ENCODE measurements at places on chromosomes 16 and 17.

- H3K4me1 ChIP-seq, result peaks cover 19% of the 10 kb centered on the region
- no peaks in the 10 kb centered on the region for H3K27me3 ChIP-seq
- no peaks in the 10 kb centered on the region for H3K36me3 ChIP-seq
- no peak overlapping the region for H3K4me3 ChIP-seq
- no peak overlapping the region for H3K27ac ChIP-seq
These were observed 42.2 kb downstream of the CCDC57 start for GRCh38 chr17:82170412-82170961.

- H3K27me3 ChIP-seq, result no peaks in the 10 kb centered on the region
- no peaks in the 10 kb centered on the region for H3K4me1 ChIP-seq
- H3K4me3 ChIP-seq, result no peak overlapping the region
- no peak overlapping the region for H3K27ac ChIP-seq
- DNase-seq, result peak; percentile 60
These were observed 5.8 kb upstream of the ZNF23 start for GRCh38 chr16:71467810-71468209.

GRCh38 chr17:81931189-81931556 is 3.6 kb upstream of the MAFG start:
- H3K4me1 ChIP-seq, result peaks cover 1% of the 10 kb centered on the region
- DNase-seq, result no peak

DNA sequence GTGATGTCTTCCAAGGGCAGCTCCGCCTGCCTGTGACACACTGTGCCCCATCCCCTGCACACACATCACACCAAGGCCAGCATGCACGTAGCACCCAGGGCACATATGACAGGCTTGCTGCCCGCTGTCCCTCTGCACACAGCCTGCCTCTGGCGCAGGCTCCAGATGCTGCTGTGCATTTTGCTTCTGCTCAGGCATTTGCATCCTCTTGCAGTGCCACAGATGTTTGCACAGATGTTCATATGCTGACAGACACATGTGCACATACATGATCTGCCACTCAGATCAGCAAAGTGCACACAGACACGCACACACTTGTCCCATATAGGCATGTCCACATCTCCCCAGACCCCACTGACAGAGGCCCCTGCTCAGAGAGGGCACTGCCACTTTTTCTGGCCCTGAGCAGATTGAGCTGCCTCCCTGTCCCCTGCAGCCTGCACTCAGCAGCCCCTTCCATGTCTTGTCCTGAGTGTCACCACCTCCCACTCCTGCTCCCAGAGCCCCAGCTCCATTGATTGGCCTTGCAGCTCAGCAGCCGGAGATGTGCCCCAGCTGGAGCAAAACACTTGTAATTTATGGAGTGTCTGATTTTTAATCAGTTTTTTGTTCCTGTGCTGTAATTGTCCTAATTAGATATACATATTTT is 115.1 kb upstream of the RPL38 start:
- H3K36me3 ChIP-seq, result no peaks in the 10 kb centered on the region
- no peak overlapping the region for H3K4me3 ChIP-seq
- no peak for DNase-seq
- no peaks in the 10 kb centered on the region for H3K4me1 ChIP-seq

GRCh38 chr17:81373536-81374160 is 21.6 kb upstream of the BAHCC1 start:
- DNase-seq, result no peak
- no peaks in the 10 kb centered on the region for H3K36me3 ChIP-seq
- no peaks in the 10 kb centered on the region for H3K27me3 ChIP-seq
- H3K4me3 ChIP-seq, result no peak overlapping the region
- H3K4me1 ChIP-seq, result no peaks in the 10 kb centered on the region

DNA sequence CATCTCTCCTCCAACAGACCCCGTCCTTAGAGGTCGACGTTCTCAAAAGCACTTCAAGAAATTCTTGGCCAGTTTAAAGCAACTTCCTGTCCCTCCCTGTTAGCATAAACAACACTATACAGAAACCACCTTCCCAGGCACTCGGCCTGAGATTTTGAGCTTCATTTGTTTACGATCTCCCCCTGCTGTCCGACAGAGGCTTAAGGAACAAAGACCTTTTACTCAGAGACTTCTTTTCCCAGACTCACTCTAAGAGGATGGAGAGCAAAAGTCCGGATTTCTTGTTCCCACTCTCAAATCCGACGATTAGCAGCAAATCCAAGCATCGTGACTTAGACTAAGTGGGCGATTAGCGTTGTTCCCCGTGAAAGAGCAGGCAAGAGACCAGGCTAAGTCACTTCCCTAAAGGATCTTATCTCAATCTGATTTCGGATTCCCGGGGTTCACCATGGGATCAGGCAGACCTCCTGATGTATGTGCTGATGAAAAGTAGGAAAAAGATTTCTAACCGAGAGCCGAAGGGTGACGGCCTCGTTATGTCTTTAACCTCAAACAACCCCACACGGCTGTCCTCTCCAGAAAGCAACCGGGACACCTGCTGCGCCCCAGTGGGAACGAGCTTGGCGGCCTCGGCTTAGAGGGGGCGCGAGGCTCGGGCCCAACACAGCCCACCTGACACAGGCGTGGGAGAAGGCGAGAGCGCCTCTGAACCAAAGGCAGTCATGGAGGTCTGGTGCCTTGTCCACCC is 598 bp downstream of the INPP5K start:
- peak; percentile 93 for DNase-seq
- no peak overlapping the region for H3K27ac ChIP-seq
- H3K4me3 ChIP-seq, result peak overlapping the region; percentile 74

- H3K36me3 ChIP-seq, result no peaks in the 10 kb centered on the region
- H3K27ac ChIP-seq, result no peak overlapping the region
- no peak overlapping the region for H3K4me3 ChIP-seq
These were observed 55.0 kb downstream of the SSH2 start for GRCh38 chr17:29874931-29875596.

GRCh38 chr17:7562208-7562605 is 488 bp downstream of the SENP3 start:
- DNase-seq, result no peak
- no peaks in the 10 kb centered on the region for H3K27me3 ChIP-seq
- H3K36me3 ChIP-seq, result peaks cover 16% of the 10 kb centered on the region
- peak overlapping the region; percentile 87 for H3K4me3 ChIP-seq
- H3K27ac ChIP-seq, result peak overlapping the region; percentile 8

GRCh38 chr16:80040814-80041213 is 440.3 kb upstream of the MAF start:
- H3K4me3 ChIP-seq, result no peak overlapping the region
- peaks cover under 1% of the 10 kb centered on the region for H3K4me1 ChIP-seq
- H3K36me3 ChIP-seq, result no peaks in the 10 kb centered on the region
- H3K27ac ChIP-seq, result no peak overlapping the region

DNA sequence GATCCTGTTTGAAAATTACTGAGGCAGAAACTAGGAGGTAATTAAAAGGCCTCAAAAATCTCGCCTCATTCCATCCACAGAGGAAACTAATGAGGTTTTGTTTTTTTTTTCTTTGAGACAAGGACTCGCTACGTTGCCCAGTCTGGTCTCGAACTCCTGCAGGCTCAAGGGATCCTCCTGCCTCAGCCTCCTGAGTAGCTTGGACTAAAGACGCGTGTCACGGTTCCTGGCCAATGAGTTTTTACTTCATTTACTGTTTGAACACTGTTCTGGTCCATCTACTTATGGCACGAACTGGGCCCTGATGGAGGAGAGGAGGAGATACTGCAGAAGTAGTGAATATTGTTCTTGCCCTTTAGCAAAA is 600 bp upstream of the BLTP2 start:
- H3K36me3 ChIP-seq, result peaks cover 14% of the 10 kb centered on the region
- no peak overlapping the region for H3K27ac ChIP-seq
- peak overlapping the region; percentile 72 for H3K4me3 ChIP-seq

DNA sequence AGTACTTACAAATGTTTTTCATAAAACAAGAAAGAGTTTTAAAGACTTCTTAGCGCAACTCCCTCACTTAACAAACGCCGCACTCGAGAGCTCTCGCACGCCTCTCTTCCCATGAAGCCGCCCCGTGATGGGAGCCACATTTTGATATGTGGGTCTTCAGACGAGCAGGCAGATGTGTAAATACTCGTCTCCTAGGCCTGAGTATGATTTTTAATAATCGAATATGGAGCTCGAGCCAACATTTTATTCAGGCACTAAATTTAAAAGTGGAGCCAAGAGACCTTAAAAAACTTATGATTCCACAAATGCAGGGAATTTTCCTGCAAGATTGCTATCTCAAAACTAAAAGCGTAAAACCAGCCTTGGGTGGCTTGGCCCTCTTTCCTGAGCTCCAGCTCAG is 55.4 kb downstream of the IRX6 start:
- DNase-seq, result no peak
- no peaks in the 10 kb centered on the region for H3K4me1 ChIP-seq
- H3K27me3 ChIP-seq, result no peaks in the 10 kb centered on the region
- H3K36me3 ChIP-seq, result no peaks in the 10 kb centered on the region

DNA sequence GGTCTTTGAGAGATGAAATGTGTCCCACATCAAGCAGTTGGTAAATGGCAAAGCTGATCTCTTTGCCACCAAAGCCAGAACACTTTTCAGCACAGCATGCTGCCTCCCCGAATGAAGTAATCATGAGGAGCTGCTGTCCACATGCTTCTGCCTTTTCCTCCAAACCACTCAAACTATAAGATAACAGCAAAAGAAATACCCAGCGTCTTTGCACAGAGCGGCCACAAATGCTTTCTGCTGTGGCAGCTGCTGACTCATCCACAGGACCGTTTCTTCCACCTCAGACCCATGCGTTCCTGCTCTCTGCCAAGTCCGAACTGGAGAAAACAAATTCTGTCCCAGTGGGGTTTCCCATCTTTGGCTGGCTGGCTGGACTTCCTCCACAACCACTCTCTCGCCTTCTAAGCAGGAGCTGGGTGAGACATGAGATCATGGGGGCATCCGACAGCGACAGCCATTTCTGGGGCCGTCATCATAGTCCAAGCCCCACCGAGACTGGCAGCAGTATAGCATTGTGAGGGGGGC is 27.1 kb downstream of the TBC1D3B start:
- H3K4me1 ChIP-seq, result no peaks in the 10 kb centered on the region
- no peaks in the 10 kb centered on the region for H3K27me3 ChIP-seq
- H3K36me3 ChIP-seq, result no peaks in the 10 kb centered on the region
- H3K4me3 ChIP-seq, result no peak overlapping the region

DNA sequence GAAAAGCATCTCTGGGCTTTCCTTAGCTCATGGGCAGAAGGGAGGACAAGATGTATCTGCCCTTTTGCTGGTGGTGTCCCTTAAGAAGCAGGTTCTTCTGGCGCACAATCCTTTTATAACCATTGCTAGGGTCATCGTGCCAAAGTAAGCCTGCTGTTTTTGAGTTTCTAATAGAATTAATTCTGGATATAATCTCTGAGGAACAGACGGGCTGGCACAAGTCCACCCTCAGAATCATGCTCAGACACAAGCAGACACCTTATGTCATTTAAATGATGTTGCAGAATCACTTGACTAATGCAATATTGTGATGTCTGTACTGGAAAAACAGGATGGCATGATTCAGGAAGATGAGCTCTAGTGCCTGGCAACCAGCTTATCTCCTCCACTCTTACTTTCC is 18.8 kb upstream of the MMD start:
- no peak for DNase-seq
- no peaks in the 10 kb centered on the region for H3K36me3 ChIP-seq
- H3K4me1 ChIP-seq, result no peaks in the 10 kb centered on the region
- no peak overlapping the region for H3K4me3 ChIP-seq
- H3K27ac ChIP-seq, result no peak overlapping the region
- H3K27me3 ChIP-seq, result no peaks in the 10 kb centered on the region

GRCh38 chr16:19400711-19401110 is 17.0 kb upstream of the TMC5 start:
- peaks cover 1% of the 10 kb centered on the region for H3K4me1 ChIP-seq
- no peak overlapping the region for H3K4me3 ChIP-seq
- no peaks in the 10 kb centered on the region for H3K36me3 ChIP-seq
- no peak overlapping the region for H3K27ac ChIP-seq
- no peaks in the 10 kb centered on the region for H3K27me3 ChIP-seq

- peaks cover 5% of the 10 kb centered on the region for H3K36me3 ChIP-seq
- peak overlapping the region; percentile 45 for H3K27ac ChIP-seq
- peak; percentile 50 for DNase-seq
- peaks cover 2% of the 10 kb centered on the region for H3K4me1 ChIP-seq
- no peaks in the 10 kb centered on the region for H3K27me3 ChIP-seq
- H3K4me3 ChIP-seq, result peak overlapping the region; percentile 73
These were observed 948 bp downstream of the LUC7L start for GRCh38 chr16:228151-228851.

DNA sequence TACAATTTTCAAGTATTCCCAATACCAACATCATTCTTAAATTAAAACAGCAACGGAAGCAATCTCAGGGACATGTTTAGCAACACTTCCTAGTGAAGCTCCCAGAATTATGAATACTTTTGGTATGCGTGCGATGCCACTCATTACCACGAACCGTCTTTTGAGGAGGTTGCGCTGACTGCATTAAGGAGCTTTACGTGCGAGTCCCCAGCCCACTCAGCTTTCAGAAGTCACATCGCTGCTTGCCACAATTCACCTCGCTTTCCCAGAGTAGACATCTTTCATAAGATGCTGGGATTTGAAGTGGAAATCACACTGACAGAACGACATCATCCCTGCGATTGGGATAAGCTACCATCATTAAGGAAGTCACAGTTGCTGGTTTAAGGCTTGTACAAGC is 441.6 kb upstream of the HSBP1 start:
- no peaks in the 10 kb centered on the region for H3K27me3 ChIP-seq
- DNase-seq, result no peak
- no peak overlapping the region for H3K4me3 ChIP-seq
- H3K4me1 ChIP-seq, result no peaks in the 10 kb centered on the region
- H3K27ac ChIP-seq, result no peak overlapping the region

GRCh38 chr16:11082860-11083388 is 138.6 kb downstream of the CLEC16A start:
- no peak overlapping the region for H3K27ac ChIP-seq
- peaks cover 4% of the 10 kb centered on the region for H3K4me1 ChIP-seq
- DNase-seq, result no peak
- no peaks in the 10 kb centered on the region for H3K27me3 ChIP-seq
- no peaks in the 10 kb centered on the region for H3K36me3 ChIP-seq

- no peak overlapping the region for H3K4me3 ChIP-seq
- H3K27me3 ChIP-seq, result no peaks in the 10 kb centered on the region
- H3K4me1 ChIP-seq, result peaks cover 3% of the 10 kb centered on the region
- DNase-seq, result peak; percentile 65
- no peak overlapping the region for H3K27ac ChIP-seq
These were observed 3.4 kb downstream of the SLC38A10 start for GRCh38 chr17:81291662-81292061.

GRCh38 chr16:27446721-27447120 is 44.7 kb downstream of the IL21R start:
- H3K27ac ChIP-seq, result no peak overlapping the region
- H3K4me1 ChIP-seq, result no peaks in the 10 kb centered on the region
- H3K4me3 ChIP-seq, result no peak overlapping the region
- H3K36me3 ChIP-seq, result no peaks in the 10 kb centered on the region

- no peaks in the 10 kb centered on the region for H3K27me3 ChIP-seq
- H3K36me3 ChIP-seq, result no peaks in the 10 kb centered on the region
- H3K4me1 ChIP-seq, result no peaks in the 10 kb centered on the region
- no peak overlapping the region for H3K27ac ChIP-seq
- H3K4me3 ChIP-seq, result no peak overlapping the region
These were observed 7.0 kb downstream of the KATNB1 start for GRCh38 chr16:57742543-57742942.

DNA sequence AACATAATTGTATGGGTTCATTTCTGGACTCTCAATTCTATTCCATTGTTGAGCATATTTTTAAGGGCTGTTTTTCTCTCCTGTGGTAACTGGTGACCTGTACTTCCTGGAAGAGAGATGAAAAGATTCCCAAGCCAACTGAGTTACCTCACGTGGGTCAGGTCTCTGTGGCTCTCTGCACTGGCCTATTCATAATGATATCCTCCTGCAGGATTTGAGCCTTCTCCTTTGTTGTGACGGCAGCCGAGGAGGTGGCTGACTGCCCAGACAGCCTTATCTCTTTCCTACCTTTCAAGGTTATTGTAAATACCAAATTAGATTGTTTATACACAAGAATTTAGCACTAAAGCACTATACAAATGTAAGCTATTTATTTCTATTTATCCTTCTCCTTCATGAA is 2.7 kb upstream of the ACE start:
- no peak overlapping the region for H3K27ac ChIP-seq
- no peaks in the 10 kb centered on the region for H3K27me3 ChIP-seq
- no peaks in the 10 kb centered on the region for H3K36me3 ChIP-seq
- DNase-seq, result no peak

All from mesendoderm (in vitro differentiated cells).